Activated CD4-positive, alpha-beta T cell treated with anti-CD3 and anti-CD28 coated beads, Interleukin-2, amount 50 U/mL, for 1 hour (primary cell): ENCODE measurements at places on chromosomes 2 and 18.

DNA sequence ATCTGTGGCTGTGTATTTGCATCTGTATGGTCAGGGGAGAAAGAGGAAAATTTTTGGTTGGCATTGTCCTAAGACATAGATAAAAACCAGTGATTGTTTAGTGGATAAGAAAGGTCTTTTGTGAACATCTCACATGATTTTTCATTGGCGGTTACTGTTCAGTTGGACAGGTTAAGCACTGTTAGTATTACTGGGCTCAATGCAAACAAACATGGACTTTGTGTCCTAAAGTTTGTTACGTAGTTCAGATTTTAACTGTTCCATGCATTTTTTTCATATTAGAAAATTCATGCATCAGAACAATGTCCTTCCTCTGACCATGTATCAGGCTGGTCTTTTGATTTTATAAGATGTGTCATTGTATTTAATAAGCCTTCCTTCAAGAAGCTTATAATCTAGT lies 368.0 kb downstream of the MEIS1 start:
- no peak for DNase-seq

GRCh38 chr2:169106563-169107545 lies 37.5 kb downstream of the DHRS9 start:
- no peak for DNase-seq

DNA sequence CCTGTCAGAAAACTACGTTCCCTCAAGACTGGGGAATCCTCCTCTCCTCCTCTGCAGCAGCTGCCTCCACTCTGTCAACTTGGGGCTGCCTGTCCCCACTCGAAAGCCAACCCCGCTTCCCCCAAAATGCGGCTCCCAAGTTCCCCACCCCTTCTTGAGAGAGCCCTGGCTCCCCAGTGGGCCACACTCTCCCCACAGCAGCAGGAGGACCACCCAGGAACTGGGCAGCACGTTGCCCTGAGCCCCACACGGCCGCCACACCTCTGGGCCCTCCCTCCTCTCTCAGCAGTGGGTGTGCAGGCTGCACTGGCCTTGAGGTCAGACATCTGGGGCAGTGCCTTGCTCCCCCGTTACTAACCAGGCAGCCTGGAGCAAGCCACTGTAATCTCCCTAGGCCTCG lies 9.6 kb upstream of the TEX51 start:
- DNase-seq: no peak

DNA sequence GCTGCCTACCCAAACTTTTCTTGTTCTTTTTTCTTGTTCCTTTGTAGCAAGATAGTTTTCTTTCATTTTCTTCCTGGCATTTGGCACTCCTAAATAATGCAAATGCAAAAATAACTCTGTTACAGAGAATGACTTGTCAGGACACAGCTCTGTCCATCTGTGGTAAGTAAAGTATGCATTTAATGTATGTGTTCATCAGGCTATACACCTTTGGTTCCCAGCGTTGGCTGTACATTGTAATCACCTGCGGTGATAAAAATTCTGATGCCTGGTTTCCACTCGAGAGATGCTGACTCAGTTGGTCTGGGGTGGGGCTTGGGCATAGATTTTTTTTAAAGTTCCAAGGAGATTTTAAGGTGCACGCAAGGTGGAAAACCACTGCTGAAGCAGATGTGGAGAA lies at the start of gene SERPINB13:
Gene SERPINB13, plus strand, starts transcription at position 378 of the 400 bp plus-strand sequence. CDS start 1,325 bp downstream, outside the sequence.
- no peak for DNase-seq

GRCh38 chr2:55976681-55977080 lies 53.1 kb upstream of the EFEMP1 start:
- no peak for DNase-seq
